ENCODE measurements at places on chromosomes 1 and 21.

DNA sequence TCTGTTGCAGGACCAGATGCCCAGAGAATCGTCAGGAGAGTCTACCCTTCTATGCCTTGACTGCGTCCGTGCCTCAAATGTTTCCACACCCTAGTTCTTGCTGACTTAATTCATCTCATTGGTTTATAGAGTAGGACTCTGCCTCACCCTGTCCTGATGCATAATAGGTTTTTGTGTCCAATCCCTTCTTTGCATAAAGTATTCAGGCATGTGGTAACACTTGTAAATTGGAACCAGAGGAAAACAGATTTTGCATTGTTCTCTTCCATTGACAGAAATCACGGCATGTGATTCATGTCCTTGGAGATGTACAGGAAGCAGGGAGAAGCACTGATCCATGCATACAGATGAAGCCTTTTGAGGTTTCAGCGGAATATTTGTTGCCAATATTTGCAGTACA, 29.5 kb downstream of the PLPPR5 start:
- no peak for DNase-seq

DNA sequence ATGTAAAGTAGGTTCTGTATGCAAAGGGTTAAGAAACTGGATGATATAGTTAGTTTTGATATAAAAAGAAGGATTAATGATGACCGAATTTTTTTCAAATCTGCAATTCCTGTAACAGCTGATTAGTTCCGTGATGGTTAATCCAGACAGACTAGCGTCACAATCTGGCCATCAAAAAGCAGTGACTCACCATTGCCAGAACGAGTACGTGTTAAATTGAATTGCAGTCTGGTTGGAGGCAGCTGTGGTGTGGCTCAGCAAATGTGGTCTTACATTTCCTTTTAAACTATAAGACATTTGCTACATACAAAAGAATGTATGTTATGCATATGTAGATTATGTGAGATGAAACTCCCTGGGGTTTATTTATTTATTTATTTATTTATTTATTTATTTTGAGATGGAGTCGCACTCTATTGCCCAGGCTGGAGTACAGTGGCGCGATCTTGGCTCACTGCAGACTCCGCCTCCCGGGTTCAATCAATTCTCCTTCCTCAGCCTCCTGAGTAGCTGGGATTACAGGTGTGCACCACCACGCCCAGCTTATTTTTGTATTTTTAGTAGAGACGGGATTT, 139.8 kb downstream of the RYR2 start:
- DNase-seq, result no peak

GRCh38 chr1:155513300-155513916, 49.2 kb downstream of the ASH1L start:
- DNase-seq, result no peak

GRCh38 chr1:90114521-90115141, 119.7 kb downstream of the ZNF326 start:
- no peak for DNase-seq

All from progenitor cell of endocrine pancreas (in vitro differentiated cells).